Pancreas (tissue), 10 donors: ENCODE measurements at places on chromosomes 6 and 20.
A peak's percentile ranks its signal among the peaks of the same experiment; 100 is the strongest.

- H3K4me1 ChIP-seq = peaks cover 3% of the 10 kb centered on the region
- H3K27ac ChIP-seq = no peak overlapping the region
- no peak for DNase-seq
- H3K36me3 ChIP-seq = no peaks in the 10 kb centered on the region
Measured at GRCh38 chr6:4364172-4364571, 228.8 kb upstream of the ECI2 start.

DNA sequence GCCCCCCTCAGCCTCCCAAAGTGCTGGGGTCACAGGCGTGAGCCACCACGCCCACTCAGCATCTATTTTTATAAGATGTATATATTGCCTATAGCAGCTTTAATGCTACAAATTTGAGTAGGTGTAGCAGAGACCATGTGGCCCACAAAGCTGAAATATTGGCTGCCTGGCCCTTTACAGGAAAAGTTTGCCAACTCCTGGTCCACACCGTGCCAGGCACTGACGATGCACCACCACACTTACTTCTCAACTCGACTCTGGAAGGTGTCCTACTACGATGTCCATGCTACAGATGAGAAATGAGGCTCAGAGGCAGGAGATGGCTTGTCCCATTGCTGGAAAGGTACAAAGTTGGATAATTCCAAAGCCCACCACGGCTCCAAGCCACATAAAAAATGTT, 17.2 kb upstream of the SRSF6 start:
- H3K27ac ChIP-seq = no peak overlapping the region
- no peak overlapping the region for H3K4me3 ChIP-seq
- H3K36me3 ChIP-seq = no peaks in the 10 kb centered on the region
- no peak for DNase-seq

- DNase-seq = no peak
- no peaks in the 10 kb centered on the region for H3K36me3 ChIP-seq
- no peaks in the 10 kb centered on the region for H3K27me3 ChIP-seq
- no peak overlapping the region for H3K4me3 ChIP-seq
- H3K4me1 ChIP-seq = no peaks in the 10 kb centered on the region
Measured at GRCh38 chr6:21227486-21227885, 366.1 kb upstream of the SOX4 start.

DNA sequence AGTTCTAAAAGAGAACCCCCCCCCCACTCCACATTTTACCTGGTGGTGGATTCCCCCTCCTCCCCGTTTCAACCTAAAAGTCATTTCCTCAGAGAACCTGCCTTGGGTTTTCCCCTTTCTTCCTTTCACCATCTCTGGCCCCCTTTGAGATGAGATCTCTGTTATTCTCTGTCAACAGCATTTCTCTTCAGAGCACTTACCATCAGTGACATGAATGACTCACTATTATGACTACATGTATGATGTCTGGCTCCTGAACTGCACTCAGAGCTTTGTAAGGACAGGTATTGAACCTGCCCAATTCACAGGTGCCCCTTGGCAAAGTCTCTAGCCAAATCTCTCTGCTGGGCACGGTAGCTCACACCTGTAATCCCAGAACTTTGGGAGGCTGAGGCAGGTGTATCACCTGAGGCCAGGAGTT, 61.4 kb upstream of the JARID2 start:
- DNase-seq = no peak
- H3K4me3 ChIP-seq = no peak overlapping the region
- no peaks in the 10 kb centered on the region for H3K4me1 ChIP-seq
- H3K36me3 ChIP-seq = no peaks in the 10 kb centered on the region
- H3K27ac ChIP-seq = no peak overlapping the region
- no peaks in the 10 kb centered on the region for H3K27me3 ChIP-seq

GRCh38 chr20:33790566-33790965, 20.6 kb upstream of the CHMP4B start:
- H3K36me3 ChIP-seq = no peaks in the 10 kb centered on the region
- peaks cover 17% of the 10 kb centered on the region for H3K4me1 ChIP-seq
- H3K27me3 ChIP-seq = no peaks in the 10 kb centered on the region

GRCh38 chr20:20843982-20844381, 131.5 kb upstream of the RALGAPA2 start:
- H3K4me3 ChIP-seq = no peak overlapping the region
- no peaks in the 10 kb centered on the region for H3K36me3 ChIP-seq
- H3K27ac ChIP-seq = no peak overlapping the region
- H3K4me1 ChIP-seq = no peaks in the 10 kb centered on the region

DNA sequence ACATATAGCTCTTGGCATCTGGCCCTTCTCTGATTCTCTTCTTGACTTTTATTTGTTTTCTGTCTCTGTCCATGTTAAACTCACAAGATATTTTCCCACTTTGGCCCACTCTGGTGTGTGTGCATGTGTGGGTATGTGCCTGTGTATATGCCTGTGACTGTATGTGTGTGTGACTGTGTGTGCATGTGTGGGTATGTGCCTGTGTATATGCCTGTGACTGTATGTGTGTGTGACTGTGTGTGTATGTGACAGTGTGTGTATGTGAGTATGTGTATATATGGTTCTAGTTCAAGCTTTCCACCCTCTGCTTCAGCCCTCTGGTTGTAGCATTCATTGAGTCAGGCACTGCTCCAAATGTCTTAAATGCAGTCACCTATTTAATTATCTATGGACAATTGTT, 88.6 kb upstream of the GGTLC1 start:
- DNase-seq = no peak
- no peak overlapping the region for H3K4me3 ChIP-seq
- no peaks in the 10 kb centered on the region for H3K27me3 ChIP-seq
- no peak overlapping the region for H3K27ac ChIP-seq
- H3K36me3 ChIP-seq = no peaks in the 10 kb centered on the region
- no peaks in the 10 kb centered on the region for H3K4me1 ChIP-seq

GRCh38 chr20:63178889-63179686, 36.8 kb downstream of the YTHDF1 start:
- no peak overlapping the region for H3K27ac ChIP-seq
- peaks cover 29% of the 10 kb centered on the region for H3K27me3 ChIP-seq
- H3K36me3 ChIP-seq = no peaks in the 10 kb centered on the region
- no peak for DNase-seq
- no peaks in the 10 kb centered on the region for H3K4me1 ChIP-seq
- H3K4me3 ChIP-seq = peak overlapping the region; percentile 8

- no peaks in the 10 kb centered on the region for H3K36me3 ChIP-seq
- no peak for DNase-seq
- no peaks in the 10 kb centered on the region for H3K4me1 ChIP-seq
- H3K4me3 ChIP-seq = no peak overlapping the region
- no peaks in the 10 kb centered on the region for H3K27me3 ChIP-seq
Measured at GRCh38 chr6:125974214-125974866, 12.0 kb upstream of the TRMT11 start.

DNA sequence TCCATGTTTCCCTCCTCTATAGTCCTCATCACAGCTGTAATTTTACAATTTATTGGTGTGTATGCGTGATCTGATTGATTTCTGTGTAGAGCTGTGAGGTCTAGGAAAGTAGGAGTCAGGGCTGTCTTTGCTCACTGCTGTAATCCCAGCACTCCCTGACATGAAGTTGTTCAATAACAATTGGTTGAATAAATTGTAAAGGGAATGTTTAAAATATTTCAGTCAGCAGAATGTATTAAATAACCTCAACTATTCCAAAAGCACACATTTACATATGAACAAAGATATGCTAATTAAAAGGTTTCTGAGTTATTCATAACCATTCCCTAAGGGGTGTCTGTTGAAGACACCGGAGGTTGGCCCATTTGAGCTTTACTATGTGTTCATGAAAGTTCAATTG, 31.5 kb downstream of the NOX3 start:
- no peak overlapping the region for H3K27ac ChIP-seq
- H3K4me3 ChIP-seq = no peak overlapping the region
- DNase-seq = no peak
- H3K4me1 ChIP-seq = no peaks in the 10 kb centered on the region
- no peaks in the 10 kb centered on the region for H3K36me3 ChIP-seq

DNA sequence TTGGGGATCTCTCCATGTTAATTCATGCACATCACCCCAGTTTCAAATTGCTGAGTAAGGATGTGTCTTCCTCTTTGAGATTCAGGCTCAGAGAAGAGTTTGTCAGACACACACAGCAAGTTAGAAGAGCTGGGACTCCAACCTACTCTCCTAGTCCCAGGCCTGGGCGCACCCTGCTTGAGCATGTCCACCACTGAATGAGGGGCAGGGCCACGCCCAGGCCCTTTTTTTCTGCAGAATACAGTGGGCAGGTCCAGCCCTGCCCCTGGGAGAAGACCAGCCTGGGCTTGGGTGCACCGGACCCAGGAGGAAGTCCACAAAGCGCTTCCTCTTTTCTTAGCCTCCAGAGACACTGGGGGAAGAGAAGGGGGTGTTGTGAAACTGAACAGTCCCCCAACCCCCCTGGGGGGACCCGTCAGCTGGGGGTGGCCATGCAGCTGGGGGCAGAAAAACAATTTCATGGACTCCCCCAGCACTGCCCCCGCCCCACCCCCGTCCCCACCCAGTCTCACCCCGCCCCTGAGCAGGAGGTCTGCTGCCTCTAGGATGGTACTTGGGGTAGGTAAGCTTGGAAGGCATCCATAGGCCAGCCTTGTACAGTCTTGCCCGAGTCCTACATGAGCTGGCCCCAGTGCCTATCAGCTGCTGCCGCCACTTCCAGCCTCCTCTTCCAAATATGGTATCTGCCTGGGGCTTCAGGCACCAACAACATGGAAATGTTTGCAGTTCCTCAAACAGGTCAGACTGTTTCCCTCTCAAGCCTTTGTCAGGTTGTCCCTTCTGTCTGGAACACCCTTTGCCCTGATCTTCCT, 11.7 kb upstream of the HCK start:
- H3K36me3 ChIP-seq = no peaks in the 10 kb centered on the region
- no peak overlapping the region for H3K4me3 ChIP-seq
- H3K27ac ChIP-seq = no peak overlapping the region
- DNase-seq = no peak
- H3K27me3 ChIP-seq = no peaks in the 10 kb centered on the region

GRCh38 chr20:2713285-2713684, 20.7 kb downstream of the EBF4 start:
- no peaks in the 10 kb centered on the region for H3K36me3 ChIP-seq
- no peaks in the 10 kb centered on the region for H3K4me1 ChIP-seq
- DNase-seq = no peak
- H3K27ac ChIP-seq = no peak overlapping the region
- no peak overlapping the region for H3K4me3 ChIP-seq

GRCh38 chr6:163284151-163284550, 130.4 kb upstream of the QKI start:
- H3K4me3 ChIP-seq = no peak overlapping the region
- DNase-seq = no peak
- no peaks in the 10 kb centered on the region for H3K36me3 ChIP-seq
- no peak overlapping the region for H3K27ac ChIP-seq

DNA sequence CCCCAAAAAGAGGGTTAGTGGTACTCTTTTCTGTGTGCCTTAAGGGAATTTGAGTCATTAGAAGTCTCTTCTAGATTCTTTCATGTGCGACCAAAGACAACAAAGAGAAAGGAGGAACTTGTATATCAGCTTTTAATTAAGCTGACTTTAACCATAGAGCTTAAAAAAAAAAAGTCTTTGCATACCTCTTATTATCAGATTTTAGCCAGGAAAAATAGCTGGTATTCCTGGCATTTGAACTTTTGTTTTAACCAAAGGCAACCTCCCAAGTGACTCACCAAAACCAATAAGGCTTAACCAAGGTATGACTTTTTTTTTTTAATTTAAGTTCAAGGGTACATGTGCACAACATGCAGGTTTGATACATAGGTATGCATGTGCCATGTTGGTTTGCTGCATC, 375.0 kb downstream of the CDC5L start:
- no peaks in the 10 kb centered on the region for H3K36me3 ChIP-seq
- H3K4me3 ChIP-seq = no peak overlapping the region
- no peaks in the 10 kb centered on the region for H3K27me3 ChIP-seq
- no peaks in the 10 kb centered on the region for H3K4me1 ChIP-seq

GRCh38 chr20:35134472-35134871, 12.7 kb downstream of the EDEM2 start:
- H3K4me1 ChIP-seq = peaks cover 6% of the 10 kb centered on the region
- H3K27me3 ChIP-seq = no peaks in the 10 kb centered on the region
- DNase-seq = no peak
- H3K36me3 ChIP-seq = peaks cover 18% of the 10 kb centered on the region
- H3K27ac ChIP-seq = no peak overlapping the region

DNA sequence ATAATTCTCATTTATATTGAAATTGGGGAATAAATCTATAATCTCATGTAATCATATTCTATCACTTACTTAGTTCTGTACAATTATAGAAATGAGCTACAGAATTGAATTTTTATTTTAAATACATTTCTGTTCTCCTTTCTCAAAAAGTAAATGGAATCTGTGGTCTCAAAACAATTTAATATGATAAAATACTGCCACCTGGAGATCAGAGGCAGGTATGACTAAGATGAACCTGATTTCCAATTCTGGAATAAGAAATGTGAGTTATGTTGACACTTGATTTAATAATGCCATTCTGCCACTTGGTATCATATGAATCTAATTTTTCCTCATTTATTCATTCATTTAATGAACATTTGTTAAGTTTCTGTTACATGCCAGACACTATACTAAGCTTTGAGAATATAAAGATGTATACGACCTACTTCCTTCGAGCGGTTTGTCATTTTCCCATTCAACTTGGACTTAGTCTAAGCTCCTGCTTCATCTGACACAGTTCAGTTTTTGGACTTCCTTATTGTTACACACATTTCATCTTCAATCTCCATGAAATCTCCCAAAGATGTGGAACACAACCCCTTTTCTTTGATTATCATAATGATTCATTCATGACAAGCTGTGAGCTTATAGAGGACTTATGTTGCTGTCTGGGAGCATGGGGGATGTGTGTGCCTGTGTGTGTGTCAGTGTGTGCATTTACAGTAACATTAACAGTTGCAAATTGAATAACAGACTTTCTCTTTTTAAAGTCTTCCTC, 7.5 kb upstream of the CCDC28A start:
- H3K4me1 ChIP-seq = no peaks in the 10 kb centered on the region
- no peaks in the 10 kb centered on the region for H3K36me3 ChIP-seq
- no peak for DNase-seq
- no peaks in the 10 kb centered on the region for H3K27me3 ChIP-seq

DNA sequence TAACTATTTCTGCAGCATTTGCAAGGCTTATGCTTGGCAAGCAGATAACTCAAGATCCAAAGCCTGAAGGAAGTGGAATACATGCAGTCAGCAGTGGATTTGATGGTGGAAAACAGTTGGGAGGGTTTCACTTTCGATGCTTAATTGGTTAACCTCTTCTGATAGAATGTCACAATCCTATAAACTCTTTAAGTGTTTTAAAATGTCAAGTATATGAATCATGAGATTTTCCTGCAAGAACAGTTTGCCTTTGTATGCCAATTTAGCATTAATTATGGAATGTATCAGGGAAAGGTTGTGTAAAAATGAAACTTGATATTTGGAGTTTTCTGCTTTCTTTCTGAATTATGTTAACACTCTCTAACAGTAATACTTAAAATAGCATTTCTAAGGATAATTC, 36.6 kb downstream of the NKX2-4 start:
- no peak overlapping the region for H3K4me3 ChIP-seq
- peaks cover 28% of the 10 kb centered on the region for H3K36me3 ChIP-seq
- no peak for DNase-seq
- no peak overlapping the region for H3K27ac ChIP-seq

GRCh38 chr6:141551318-141551717, 581.4 kb upstream of the GJE1 start:
- no peak overlapping the region for H3K27ac ChIP-seq
- H3K4me1 ChIP-seq = no peaks in the 10 kb centered on the region
- no peak for DNase-seq
- H3K4me3 ChIP-seq = no peak overlapping the region
